ENCODE measurements at places on chromosomes 12 and 14.

DNA sequence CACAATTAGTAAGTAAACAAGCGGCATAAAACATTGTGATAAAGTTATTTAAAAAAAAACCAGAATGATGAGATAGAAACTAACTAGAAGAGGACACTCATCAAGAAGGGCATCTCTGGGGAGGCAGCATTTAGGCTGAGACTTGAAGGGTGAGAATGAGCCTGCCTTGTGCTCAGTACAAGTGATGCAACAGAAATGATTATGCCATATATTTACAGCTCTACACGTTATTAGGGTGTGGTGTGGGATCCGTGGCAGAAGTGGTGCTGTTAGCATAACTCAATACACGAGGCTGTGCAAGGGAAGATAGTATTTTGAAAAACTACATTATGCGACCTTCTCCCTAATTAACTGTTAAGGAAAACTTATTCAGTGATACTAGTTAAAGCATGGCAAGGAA lies 178.5 kb upstream of the ATF7IP start:
- DNase-seq, result no peak
- H3K27ac ChIP-seq, result no peak overlapping the region

GRCh38 chr12:4471256-4471655 lies 25.6 kb upstream of the FGF6 start:
- H3K4me1 ChIP-seq, result no peaks in the 10 kb centered on the region
- H3K36me3 ChIP-seq, result no peaks in the 10 kb centered on the region

GRCh38 chr14:25001156-25001555 lies 48.8 kb downstream of the STXBP6 start:
- no peaks in the 10 kb centered on the region for H3K27me3 ChIP-seq
- no peaks in the 10 kb centered on the region for H3K36me3 ChIP-seq
- H3K27ac ChIP-seq, result no peak overlapping the region
- H3K4me1 ChIP-seq, result no peaks in the 10 kb centered on the region
- H3K4me3 ChIP-seq, result no peak overlapping the region

GRCh38 chr12:4943067-4943937 lies 33.6 kb downstream of the KCNA1 start:
- H3K4me1 ChIP-seq, result no peaks in the 10 kb centered on the region
- H3K27ac ChIP-seq, result no peak overlapping the region
- DNase-seq, result no peak
- no peaks in the 10 kb centered on the region for H3K36me3 ChIP-seq
- H3K27me3 ChIP-seq, result no peaks in the 10 kb centered on the region

GRCh38 chr12:117502633-117503032 lies 141.2 kb upstream of the NOS1 start:
- H3K27ac ChIP-seq, result no peak overlapping the region
- DNase-seq, result no peak
- no peaks in the 10 kb centered on the region for H3K27me3 ChIP-seq
- H3K4me3 ChIP-seq, result no peak overlapping the region

- no peak overlapping the region for H3K27ac ChIP-seq
- H3K27me3 ChIP-seq, result no peaks in the 10 kb centered on the region
- no peak overlapping the region for H3K4me3 ChIP-seq
- no peaks in the 10 kb centered on the region for H3K4me1 ChIP-seq
Measured at GRCh38 chr14:98956661-98957060, 315.3 kb downstream of the BCL11B start.

DNA sequence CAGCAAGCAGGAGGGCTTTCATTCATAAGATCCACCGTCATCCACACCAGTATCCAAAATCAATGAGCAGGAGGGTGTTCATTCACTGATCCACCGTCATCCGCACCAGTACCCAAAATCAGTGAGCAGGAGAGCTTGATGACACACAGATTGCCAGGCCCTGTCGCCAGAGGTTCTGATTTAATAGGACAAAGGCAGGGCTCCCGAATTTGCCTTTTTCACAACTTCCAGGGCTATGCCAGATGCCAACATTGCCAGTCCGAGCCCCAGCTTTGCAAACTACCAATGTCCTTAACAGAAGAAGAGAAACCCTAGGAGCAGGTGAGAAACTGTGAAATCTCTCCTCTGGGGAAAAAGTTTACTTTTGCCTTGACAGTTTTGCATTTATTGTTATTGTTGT lies 115.0 kb downstream of the SLC15A4 start:
- DNase-seq, result no peak
- no peak overlapping the region for H3K27ac ChIP-seq
- H3K4me1 ChIP-seq, result no peaks in the 10 kb centered on the region
- H3K36me3 ChIP-seq, result no peaks in the 10 kb centered on the region

GRCh38 chr14:54564868-54565784 lies 1.8 kb upstream of the SAMD4A start:
- H3K4me1 ChIP-seq, result peaks cover 4% of the 10 kb centered on the region
- H3K36me3 ChIP-seq, result no peaks in the 10 kb centered on the region
- peak overlapping the region; percentile 63 for H3K27ac ChIP-seq

DNA sequence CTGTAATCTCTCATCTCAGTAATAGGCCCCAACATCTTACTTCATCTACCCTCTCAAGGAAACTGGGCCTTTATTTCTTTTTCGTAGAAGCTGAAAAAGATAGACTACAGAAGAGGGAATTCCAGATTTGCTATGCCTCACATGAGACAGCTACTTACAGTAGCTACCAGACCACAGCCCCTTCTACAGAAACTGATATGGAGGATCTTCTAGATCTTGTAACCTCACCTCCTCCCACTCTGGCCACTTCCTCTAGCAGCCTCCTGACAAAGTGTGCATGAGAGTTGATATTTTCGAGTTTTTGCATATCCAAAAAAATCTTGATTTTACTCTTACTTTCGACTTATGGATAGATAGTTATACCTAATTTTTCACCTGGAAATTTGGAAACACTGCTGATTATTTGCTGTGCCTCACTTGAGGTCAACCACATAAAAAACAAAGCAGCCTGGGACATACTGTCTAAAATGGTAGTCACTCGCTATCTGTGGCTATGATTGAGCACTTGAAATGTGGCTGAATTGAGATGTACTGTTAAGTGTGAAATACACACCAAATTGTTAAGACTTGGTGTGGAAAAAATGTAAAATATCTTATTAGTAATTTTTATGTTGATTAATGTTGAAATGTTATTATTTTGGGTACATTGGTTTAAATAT lies 86.3 kb upstream of the NID2 start:
- no peaks in the 10 kb centered on the region for H3K27me3 ChIP-seq
- no peak overlapping the region for H3K27ac ChIP-seq
- H3K36me3 ChIP-seq, result no peaks in the 10 kb centered on the region

DNA sequence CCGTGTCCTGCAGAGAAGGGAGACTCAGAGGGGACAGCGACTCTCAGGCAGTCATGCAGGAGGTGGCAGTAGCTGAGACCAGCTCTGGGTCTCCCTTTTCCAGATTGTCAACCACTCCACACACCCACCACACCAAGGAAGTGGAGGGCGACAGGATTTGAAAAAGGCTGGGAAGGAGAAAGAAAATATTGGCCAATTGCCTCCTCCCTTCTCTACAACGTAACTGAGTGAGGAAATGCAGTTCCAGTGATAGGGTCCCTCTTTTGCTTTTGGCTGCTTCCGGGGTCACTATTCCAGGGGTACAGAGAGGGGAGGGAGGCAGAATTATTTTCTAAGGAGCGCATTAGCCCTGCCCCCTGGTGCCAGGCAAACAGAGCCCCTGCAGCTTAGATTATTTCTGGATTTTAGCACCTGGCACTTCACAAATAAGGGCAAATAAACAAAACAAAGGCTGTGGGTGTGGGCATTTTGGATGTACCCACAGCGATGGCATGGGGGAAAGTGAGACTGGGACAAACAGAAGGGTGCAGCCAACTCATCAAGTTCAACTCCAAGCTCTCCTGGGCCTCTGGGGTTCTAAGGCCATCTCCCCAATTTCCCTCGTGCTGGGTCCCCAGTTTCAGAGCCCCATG lies 20.4 kb downstream of the ASB2 start:
- peaks cover 7% of the 10 kb centered on the region for H3K4me1 ChIP-seq
- H3K27me3 ChIP-seq, result no peaks in the 10 kb centered on the region
- H3K36me3 ChIP-seq, result no peaks in the 10 kb centered on the region
- no peak overlapping the region for H3K4me3 ChIP-seq

- no peaks in the 10 kb centered on the region for H3K27me3 ChIP-seq
- H3K27ac ChIP-seq, result no peak overlapping the region
- H3K36me3 ChIP-seq, result no peaks in the 10 kb centered on the region
- H3K4me3 ChIP-seq, result no peak overlapping the region
- no peak for DNase-seq
Measured at GRCh38 chr12:67980391-67980790, 8.9 kb upstream of the IFNG-AS1 start.

DNA sequence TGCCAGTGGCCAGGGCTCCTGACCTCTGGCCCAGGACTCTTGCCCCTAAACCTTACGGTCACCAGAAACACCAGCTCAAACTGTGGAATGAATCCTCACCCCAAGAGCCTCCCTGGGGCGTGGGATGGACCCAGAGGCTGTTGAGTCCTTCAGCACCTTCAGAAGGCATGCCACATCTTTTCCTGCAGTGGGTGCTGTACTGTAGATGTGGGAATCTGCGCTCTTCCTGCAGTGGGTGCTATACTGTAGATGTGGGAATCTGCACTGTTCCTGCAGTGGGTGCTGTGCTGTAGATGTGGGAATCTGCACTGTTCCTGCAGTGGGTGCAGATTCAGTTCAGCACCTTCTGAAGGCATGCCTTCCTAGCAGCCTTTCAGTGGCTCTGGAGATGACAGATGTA lies 1.2 kb downstream of the KRT82 start:
- H3K4me3 ChIP-seq, result no peak overlapping the region
- no peaks in the 10 kb centered on the region for H3K36me3 ChIP-seq
- no peak overlapping the region for H3K27ac ChIP-seq
- DNase-seq, result no peak
- no peaks in the 10 kb centered on the region for H3K4me1 ChIP-seq

DNA sequence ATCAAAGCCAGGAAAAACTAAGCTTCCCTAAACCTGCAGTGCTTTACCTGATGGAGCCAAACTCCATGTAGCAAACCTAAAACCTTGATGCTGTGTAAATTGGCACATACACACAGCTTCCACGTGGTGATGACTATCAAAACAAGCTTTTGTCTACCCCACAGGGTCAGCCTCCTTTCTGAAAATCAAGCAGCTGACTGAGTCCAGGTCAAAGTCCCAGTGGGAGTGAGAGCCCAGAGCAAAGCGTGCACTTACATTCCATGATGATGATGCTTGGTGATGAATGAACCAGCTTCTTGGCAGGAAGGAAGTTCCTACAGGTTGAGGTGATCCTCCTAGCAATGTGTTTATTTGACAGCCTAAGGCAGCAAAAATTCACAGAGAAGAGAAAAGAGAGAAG lies 630.0 kb upstream of the TBX3 start:
- peak; percentile 23 for DNase-seq
- H3K4me1 ChIP-seq, result no peaks in the 10 kb centered on the region
- H3K27ac ChIP-seq, result no peak overlapping the region
- no peaks in the 10 kb centered on the region for H3K27me3 ChIP-seq
- H3K4me3 ChIP-seq, result no peak overlapping the region
- no peaks in the 10 kb centered on the region for H3K36me3 ChIP-seq

GRCh38 chr12:24839268-24839791 lies 109.6 kb downstream of the BCAT1 start:
- DNase-seq, result no peak
- no peaks in the 10 kb centered on the region for H3K27me3 ChIP-seq
- H3K36me3 ChIP-seq, result no peaks in the 10 kb centered on the region
- H3K27ac ChIP-seq, result no peak overlapping the region

DNA sequence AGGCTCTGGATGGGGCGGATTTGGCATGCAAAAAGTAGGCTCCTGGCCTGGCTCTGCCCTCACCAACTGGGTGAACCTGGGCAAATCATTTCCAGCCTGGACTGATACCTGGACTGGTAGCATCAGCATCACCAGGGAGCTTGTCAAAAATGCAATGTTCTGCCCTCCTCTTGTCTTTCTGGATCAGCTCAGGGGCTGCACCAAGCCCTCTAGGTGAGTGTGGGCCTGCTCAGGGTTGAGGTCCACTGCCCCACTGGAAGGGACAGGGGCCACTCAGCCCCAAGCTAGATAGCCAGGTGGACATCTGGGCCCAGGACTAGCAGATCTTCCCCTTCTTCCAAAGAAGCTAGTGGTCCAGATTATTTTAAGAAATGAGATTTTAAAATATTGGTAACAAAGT lies 99.6 kb downstream of the RBM19 start:
- H3K4me1 ChIP-seq, result peaks cover 26% of the 10 kb centered on the region
- no peak overlapping the region for H3K27ac ChIP-seq
- no peak for DNase-seq
- H3K4me3 ChIP-seq, result no peak overlapping the region
- H3K27me3 ChIP-seq, result no peaks in the 10 kb centered on the region

- H3K27ac ChIP-seq, result no peak overlapping the region
- no peaks in the 10 kb centered on the region for H3K36me3 ChIP-seq
- H3K27me3 ChIP-seq, result no peaks in the 10 kb centered on the region
- H3K4me3 ChIP-seq, result no peak overlapping the region
- no peaks in the 10 kb centered on the region for H3K4me1 ChIP-seq
Measured at GRCh38 chr14:87837296-87837695, 155.7 kb downstream of the GALC start.

DNA sequence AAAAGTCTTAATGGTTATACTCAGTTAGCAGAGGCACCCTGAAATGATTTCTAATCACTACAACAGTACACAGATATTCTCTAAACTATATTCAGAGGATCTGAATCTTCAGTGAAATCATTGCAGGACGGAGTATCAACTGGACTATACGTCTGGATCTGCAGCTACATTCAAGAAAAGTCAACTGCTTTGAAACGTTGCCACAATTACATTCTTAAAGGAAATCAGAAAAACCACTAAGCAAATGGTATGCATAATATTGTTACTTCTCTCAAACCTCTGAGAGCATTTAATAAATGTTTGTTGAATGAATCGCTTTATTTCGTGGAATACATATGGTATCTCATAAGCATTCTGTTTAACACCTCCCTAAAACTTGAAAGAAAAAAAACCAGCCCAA lies 67.4 kb downstream of the MED13L start:
- H3K4me3 ChIP-seq, result no peak overlapping the region
- H3K4me1 ChIP-seq, result peaks cover 6% of the 10 kb centered on the region
- H3K27ac ChIP-seq, result no peak overlapping the region
- H3K27me3 ChIP-seq, result no peaks in the 10 kb centered on the region
- no peak for DNase-seq

DNA sequence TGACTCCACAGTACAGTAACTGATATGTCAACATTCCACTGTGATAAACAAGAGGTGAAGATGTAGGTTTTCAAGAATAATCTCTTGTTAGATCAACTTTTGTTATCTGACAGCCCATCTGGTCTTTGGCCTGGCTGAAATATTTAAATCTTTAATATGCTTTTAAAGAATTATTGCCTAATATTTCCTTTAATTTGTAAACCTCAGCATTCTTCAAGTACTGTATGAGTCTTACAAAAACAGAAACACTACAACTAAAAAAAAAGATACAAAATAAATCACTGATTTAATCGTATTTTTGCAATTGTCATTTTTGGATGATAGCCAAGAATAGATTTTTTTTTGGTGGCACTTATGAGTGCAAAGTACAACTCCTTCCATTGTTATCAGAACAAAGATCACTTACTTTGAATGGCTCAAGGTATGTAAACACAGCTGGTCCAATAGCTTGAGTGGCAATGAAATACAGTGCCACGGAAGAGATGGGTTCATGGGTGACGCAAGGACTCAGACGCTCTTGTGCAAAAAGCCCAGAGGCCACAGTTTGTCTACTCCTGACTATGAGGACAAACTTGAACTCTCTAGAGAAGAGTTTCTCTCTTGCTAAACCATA lies 109.5 kb downstream of the PAX9 start:
- DNase-seq, result no peak
- H3K4me3 ChIP-seq, result no peak overlapping the region
- no peaks in the 10 kb centered on the region for H3K36me3 ChIP-seq
- H3K27me3 ChIP-seq, result no peaks in the 10 kb centered on the region
- no peak overlapping the region for H3K27ac ChIP-seq

GRCh38 chr12:64714551-64714968 lies 44.6 kb downstream of the GNS start:
- no peaks in the 10 kb centered on the region for H3K27me3 ChIP-seq
- peaks cover 1% of the 10 kb centered on the region for H3K36me3 ChIP-seq
- no peak overlapping the region for H3K27ac ChIP-seq
- no peaks in the 10 kb centered on the region for H3K4me1 ChIP-seq
- no peak overlapping the region for H3K4me3 ChIP-seq
- no peak for DNase-seq
